AG20443 (cell line): ENCODE measurements at places on chromosomes 7 and 10.

GRCh38 chr7:11831156-11831735 lies 752 bp downstream of the THSD7A start:
- peak; percentile 10 for DNase-seq

GRCh38 chr10:112619556-112619955 lies 172.5 kb downstream of the VTI1A start:
- no peak for DNase-seq

GRCh38 chr10:33510206-33510605 lies 175.7 kb upstream of the NRP1 start:
- no peak for DNase-seq

GRCh38 chr7:70217571-70217970 lies 619.3 kb downstream of the AUTS2 start:
- DNase-seq: no peak

DNA sequence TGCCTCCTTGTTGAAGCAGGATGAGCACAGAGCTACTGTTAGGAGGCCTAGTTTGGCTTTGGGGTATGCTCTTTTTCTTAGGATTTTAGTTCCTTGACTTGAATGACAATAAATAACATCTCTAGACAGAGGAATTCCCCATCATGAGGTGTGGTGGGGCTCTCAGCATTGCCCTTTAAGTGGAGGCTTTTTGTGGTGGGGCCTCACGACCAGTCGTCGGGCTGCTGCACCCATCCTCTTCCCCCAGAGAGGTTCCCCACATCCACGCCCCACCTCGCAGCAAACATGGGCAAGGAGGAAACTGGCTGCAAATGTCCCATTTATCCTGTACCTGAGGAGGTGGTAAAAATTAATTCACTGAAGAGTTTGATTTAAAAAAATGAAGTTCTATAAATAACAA lies 36.1 kb upstream of the TARP start:
- no peak for DNase-seq

GRCh38 chr7:30849565-30849964 lies 62.1 kb upstream of the AQP1 start:
- DNase-seq: no peak

- no peak for DNase-seq
Observed at GRCh38 chr10:31023558-31023957, 8.1 kb downstream of the ZNF438 start.

DNA sequence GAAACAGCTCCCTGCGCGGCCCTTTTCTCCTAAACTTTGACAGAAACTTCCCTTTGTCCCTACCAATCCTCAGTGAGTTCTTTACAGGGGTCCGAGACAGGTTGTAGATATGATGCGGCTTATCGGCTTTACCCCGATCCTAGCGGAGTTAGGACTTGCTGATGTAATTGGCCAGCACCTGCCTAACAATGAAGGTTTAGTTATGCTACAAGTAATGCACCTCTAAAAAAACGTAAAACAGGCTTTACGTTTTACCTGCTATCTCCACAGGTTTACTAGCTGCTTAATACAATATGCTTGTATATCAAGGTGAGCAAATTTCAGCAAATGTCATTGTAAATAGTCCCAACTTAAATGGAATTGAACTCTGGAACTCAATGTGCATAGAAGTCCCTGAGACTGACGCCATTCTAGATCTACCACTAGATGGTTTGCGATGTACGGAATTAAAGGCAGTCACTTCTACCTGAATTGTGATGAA lies 697 bp upstream of the SNX13 start:
- DNase-seq: no peak

DNA sequence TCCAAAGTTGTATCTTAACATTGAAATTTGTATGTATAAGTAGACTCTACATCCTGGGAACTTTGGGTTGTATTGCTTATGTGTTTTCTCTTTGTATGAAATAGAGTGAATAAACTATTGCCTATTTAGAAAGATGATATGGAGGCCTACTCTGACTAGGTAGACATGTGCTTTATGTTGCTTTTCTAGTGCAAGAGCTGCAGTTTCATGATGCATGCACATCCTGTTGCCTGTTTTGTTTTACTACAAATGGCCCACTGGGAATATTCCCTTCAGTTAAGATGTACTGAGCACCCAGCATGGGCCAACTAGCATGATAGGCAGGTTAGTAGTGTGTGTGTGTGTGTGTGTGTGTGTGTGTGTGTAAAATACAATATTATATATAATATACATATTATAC lies 282.1 kb upstream of the LRGUK start:
- DNase-seq: no peak

- DNase-seq: no peak
Observed at GRCh38 chr10:118315629-118316028, 26.5 kb downstream of the FAM204A start.

DNA sequence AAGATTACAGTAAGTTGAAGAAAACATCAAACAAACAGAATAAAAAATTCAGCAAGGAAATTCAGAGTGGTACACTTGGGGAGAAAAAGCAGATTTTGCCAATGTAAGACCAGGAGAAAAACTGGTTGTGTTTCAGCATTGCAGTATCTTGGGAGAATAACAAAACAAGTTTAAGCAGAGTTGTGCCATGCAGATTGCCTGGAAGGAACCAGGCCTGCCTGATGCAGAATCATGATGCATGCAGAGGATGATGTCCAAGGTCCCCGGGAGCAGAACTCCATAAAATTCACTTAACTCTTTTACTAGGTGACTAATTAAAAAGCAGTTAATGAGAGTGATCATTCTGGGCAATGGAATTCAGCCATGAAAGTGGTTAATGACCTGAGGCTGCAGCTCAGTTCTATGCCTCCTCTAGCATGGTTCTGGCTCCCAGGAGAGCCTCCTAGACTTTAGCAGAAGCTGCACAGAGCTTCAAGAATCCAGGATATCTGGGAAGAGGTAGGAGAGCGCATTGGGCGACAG lies 379.7 kb upstream of the C7orf33 start:
- DNase-seq: no peak

GRCh38 chr10:71735709-71736569 lies 16.4 kb upstream of the C10orf105 start:
- no peak for DNase-seq

- no peak for DNase-seq
Observed at GRCh38 chr10:4024027-4024426, 239.0 kb upstream of the KLF6 start.

- peak; percentile 74 for DNase-seq
Observed at GRCh38 chr10:97676770-97677581, 10.1 kb downstream of the AVPI1 start.

DNA sequence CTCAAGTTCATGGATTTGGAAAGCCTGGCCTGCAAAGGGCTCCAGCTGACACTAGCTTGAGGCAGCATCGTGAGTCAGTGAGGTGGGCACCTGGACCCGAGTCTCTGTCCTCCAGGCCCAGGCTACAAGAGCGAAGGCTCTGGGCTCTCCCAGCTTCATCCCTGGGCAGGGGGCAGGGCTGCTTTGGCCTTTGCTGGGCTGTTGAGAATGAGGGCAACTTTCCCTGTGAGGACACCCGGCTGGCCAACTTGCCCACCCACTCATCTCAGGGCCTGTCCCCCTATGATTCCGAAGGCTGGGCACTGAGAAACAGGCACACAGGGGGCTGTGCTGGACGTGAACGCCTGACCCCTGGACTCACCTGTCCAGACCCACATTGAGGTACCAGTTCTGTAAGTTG lies 24.4 kb downstream of the LDB3 start:
- DNase-seq: no peak

GRCh38 chr7:17632384-17632783 lies 307.9 kb downstream of the SNX13 start:
- DNase-seq: no peak

- no peak for DNase-seq
Observed at GRCh38 chr7:34723866-34724490, 66.0 kb downstream of the NPSR1 start.

DNA sequence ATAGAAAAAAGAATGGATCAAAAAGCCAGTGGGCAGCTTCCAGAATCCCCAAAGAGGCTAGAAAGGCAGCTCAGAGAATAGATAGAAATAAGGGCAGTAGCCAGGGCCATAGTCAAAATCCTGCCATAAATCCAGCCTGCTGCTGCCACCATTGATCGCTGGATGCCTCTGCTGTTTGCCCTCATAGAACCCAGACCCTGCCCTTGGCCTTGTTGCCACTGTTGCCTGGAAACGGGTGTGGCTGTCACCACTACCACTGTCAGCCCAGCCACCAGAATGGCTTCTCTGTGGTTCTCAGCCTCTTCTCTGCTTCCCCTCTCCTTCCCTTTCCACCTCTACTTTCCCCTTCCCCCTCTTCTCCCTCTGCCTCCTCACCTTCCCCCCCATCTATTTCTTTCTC lies 57.8 kb downstream of the HHEX start:
- no peak for DNase-seq

DNA sequence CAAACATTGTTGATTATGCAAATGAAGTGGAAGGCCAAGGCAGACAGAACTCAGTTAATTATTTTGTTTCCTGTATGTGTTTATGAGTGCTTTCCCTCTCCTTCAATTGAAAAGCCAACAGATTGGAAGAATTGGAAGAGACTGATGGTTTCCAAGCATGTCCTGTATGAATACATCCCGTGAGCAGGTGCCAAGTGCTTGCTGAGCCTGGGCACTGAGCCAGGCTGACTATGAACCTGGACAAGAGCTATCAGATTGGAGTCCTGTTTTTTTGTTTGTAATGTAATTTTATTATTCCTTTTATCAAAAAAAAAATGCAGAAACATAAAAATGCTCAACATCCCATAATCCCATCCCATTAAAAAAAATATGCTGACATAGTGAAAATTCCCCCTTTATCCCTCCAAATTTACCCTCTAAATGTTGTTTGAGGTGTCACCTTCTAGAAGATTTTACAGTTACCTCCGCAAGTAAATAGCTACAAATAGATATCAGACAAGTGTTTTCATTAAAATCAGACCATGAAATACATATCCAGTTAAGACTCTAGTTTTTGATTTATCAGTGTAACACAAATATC lies 449.5 kb downstream of the GRID1 start:
- no peak for DNase-seq

- no peak for DNase-seq
Observed at GRCh38 chr7:17832242-17832641, 108.1 kb downstream of the SNX13 start.

- peak; percentile 72 for DNase-seq
Observed at GRCh38 chr7:24981171-24981951, 1.4 kb upstream of the OSBPL3 start.
